CD4-positive, CD25-positive, alpha-beta regulatory T cell (primary cell): ENCODE measurements at places on chromosomes 5 and 9. TPM values are rescaled to one million over a fixed set of nuclear protein-coding genes. Genes with fewer than 3 reads are reported as not detected.

GRCh38 chr9:87193925-87194868 is 246.9 kb upstream of the GAS1 start:
- no peak for DNase-seq

DNA sequence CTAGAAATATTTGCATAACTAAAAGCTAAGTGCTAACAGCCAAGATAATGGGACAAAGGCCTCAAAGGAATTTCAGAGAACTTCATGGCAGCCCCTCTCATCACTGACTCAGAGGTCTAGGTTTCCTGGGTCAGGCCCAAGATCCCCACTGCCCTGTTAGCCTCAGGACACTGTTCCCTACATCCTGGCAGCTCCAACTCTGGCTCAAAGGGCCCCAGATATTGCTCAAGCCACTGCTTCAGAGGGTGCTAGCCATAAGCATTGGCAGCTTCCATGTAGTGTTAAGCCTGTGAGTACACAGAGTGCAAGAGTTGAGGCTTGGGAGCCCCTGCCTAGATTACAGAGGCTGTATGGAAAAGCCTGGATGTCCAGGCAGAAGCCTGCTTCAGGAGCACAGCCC is 998.1 kb downstream of the TLE1 start:
- DNase-seq = no peak

DNA sequence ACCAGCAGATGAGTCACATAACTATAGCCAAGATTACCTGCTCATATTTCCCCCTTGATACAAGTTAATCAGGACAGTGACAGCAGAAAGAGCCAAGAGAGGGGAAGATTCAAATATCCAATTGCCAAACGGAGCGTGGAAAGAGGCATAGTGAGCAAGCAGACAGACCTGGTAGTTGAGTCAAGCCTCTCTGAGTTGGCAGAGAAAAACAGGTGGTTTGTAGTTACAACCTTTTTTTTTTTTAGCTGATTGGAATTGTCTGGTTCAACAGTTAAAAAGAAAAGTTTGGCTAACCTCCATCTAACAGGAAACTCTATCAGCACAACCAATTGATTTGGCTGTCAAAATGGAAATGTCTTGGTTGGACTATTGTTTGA is 272.1 kb downstream of the TLE1 start:
- no peak for DNase-seq

- no peak for DNase-seq
Observed at GRCh38 chr9:116604251-116604650, 82.9 kb upstream of the TRIM32 start.

LCN1 gene
- polyA plus RNA-seq = not detected
